CD4-positive, alpha-beta T cell treated with Interleukin-4 for 4 hours (primary cell): ENCODE measurements at places on chromosomes 7 and 10.

DNA sequence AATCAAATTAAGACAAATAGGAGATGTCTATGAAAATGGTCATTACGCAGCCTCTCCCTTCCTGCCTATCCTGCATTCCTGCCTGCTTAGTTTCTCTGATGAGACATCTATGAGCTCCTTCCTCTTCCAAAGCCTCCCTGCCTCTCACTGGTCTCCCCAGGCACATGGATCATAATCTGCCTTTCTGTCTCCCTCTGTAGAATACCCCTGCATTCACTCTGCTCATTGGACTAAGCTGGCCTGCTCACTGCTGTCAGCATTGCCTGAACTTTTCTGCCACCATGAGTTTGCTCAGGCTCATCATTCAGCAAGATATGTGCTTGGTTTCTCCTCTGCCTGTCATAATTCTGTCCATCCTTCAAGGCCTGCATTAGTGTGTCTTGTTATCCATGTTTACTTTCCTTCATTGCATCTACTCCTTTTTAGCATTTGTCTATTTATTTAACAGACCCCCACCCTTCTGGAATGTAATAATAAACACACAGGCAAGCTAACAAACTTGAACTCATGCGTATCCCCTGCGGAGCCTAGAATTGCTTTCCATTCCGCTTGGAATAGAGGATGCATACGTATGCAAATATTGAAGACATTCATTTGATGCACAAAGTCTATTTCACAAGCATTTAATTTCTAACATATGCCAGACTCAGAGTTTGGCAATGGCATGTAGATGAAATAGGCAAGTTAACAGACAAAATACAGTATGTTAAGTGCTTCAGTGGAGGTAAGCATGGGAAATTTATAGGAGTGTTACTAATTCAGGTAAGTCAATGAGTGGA is 88.3 kb downstream of the PTPRZ1 start:
- DNase-seq = no peak

DNA sequence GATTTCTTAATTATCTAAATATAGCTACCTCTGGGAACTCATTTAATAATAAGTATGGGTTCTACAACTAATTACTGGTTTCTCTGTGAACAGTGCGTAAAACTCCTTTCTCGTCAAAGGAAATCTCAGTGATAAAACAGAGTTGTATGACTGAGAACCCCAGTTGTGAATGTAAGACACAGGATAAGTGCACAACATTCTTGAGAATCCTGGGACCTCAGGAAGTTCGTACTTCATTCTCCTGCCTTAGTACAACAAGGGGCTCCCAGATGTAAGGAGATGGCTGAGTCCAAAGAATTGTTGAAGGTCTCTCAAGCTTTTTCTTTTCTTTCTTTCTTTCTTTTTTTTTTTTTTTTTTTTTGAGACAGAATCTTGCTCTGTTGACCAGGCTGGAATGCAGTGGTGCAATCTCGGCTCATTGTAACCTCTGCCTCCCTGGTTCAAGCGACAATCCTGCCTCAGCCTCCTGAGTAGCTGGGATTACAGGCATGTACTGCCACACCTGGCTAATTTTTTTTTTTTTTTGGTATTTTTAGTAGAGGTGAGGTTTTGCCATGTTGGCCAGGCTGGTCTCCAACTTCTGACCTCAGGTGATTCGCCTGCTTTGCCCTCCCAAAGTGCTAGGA is 12.5 kb downstream of the DENND10 start:
- no peak for DNase-seq

- no peak for DNase-seq
These were observed 13.8 kb downstream of the CYP3A5 start for GRCh38 chr7:99666013-99666395.

- no peak for DNase-seq
These were observed 191.9 kb downstream of the ELFN1 start for GRCh38 chr7:1861799-1862458.

DNA sequence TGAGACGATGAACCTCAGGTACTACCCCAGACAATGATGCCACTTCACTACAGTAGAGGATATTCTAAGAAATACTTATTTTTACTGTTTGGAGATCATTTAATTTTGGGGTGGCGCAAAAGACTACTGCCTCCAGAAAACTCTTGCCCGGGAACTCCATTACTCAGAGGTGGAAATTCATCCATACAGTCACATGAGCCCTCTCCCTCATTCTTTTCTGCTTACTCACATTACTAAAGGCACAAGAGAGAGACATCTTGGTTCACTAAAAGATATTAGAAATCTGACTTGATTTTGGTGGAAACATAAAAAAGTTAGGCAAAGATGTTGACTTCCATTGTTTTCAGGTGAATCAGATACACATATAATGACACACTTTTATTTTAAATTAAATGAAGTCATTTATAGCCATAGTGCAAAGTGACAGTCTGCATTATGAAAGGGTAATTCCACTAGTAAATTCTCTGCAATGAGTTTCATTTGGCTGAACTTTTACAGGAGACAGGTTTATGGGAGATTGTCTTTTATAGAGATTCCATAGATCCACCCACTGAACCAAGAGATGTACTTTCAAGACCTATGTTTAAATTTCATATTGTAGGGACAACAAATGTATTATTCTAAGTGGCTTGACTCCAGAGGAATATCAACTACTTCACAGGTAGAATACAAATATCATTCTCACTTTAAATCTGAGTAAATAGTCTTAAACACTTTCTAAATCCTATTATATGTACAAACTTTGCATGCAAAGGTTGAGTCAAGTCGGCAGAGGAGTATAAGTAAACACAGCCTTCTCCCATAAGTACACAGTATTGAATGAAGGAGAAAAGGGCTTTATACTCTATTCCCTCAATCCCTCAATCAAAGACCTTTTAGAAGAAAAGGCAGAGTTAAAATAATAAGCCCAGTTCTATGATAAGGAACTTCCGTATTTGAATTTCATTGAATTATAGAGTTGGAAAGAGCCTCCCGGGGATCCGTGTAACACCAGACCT is 18.8 kb downstream of the NEBL start:
- no peak for DNase-seq

DNA sequence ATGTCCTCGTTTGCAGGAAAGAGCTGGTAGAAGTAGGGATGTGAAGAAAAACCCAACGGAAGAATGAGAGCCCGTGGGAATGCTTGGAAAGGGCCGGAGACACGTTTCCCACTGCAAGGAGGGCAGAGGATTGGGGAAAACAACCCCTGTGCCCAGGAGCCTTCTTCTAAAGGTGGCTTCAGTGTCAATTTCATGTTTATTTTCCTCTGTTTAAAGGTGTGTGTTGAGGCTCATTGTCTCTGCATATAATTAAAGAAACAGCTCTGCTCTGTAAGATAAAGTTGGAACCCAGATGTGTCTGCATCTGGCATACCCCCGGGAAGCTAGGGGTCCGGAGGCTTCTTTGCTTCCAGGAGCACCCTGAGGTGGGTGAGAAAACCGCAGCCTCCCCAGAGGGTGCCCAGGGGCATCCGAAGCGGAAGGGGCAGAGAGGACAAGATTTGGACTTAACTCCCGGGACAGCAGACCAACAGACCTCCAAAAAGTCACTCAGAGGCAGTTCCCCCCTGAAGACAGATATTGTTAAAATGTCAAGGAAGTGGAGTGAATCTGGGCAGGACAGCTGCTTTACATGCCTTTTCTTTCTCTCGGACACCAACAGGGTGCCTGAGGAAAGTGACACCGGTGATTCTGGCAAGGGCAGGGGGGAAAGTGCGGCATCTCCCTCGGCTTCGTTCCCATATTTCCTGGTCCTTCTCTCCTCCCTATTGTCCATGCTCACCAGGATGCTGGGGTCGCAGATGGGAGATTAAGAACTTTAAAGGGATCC is 8.6 kb upstream of the GATA3 start:
- no peak for DNase-seq

GRCh38 chr10:122233857-122234348 is 37.2 kb upstream of the BTBD16 start:
- DNase-seq = no peak

- DNase-seq = no peak
These were observed 15.8 kb downstream of the TBXAS1 start for GRCh38 chr7:139844779-139845442.

DNA sequence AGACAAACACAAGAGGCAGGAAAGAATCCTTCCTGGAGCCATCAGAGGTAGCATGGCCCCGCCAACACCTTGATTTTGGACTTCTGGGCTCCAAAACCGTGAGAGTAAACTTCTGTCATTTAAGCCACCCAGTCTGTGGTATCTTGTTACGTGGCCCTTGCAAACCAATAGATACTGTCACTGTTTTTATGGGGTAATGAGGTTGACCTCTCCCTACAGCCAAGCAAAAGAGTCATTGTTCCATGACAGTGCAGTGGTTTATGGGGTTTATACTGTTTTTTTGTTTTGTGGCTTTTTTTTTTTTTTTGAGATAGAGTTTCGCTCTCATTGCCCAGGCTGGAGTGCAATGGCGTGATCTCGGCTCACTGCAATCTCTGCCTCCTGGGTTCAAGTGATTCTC is 32.8 kb downstream of the KIAA1549 start:
- no peak for DNase-seq
